ENCODE measurements at places on chromosomes 3 and 15.

DNA sequence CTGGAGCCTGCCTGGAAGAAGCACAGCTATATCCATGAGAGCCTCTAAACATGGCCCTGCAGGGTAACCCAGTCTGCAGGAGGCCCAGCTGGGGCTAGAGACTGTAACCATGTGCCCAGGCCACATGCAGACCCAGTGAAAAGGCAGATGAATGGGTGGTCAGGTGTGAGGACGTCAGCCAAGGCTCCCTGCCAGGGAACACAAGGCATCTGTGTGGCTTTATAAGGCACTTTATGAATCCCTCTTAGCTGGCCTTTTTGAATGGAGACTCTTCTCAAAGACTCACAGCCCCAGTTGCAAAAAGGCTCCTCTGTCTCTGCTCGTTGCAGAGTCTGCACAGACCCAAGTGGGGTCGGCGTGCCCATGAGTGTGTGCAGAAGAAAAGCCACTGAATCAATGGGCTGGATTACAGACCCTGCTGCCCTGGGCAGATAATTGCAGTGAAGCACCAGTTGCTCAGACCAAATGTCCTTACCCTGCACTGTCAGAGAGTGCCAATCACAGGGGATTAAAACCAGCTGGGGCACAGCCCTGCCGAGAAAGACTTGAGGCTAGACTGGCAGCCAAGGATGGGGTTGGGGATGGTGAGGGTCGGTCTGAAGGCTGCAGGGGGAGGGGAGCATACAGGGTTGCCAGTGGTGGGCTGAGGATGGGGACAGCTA lies 154.2 kb downstream of the RAB11A start:
- no peak for DNase-seq

GRCh38 chr15:85406916-85407315 lies 26.5 kb downstream of the AKAP13 start:
- no peak for DNase-seq

- no peak for DNase-seq
These were observed 3.5 kb upstream of the MTFMT start for GRCh38 chr15:65032801-65033537.

DNA sequence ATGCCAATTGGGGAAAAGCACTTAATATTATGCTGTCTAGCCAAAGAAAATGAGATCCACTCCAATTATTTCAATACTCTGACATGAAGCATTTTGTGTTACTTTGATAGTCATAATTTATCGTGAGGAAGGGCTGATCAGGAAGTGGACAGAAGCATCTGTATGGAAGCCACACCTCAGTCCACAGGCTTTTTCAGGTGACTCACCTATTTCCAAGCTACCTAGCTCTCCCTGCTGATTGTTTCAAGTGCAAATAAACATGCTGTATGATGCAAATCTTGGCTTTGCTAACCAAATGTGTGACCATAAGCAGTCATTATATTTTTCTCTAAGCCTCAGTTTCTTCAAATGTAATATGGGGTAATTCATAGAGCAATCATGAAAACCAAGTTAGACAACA lies 30.8 kb upstream of the CPB1 start:
- DNase-seq: no peak

DNA sequence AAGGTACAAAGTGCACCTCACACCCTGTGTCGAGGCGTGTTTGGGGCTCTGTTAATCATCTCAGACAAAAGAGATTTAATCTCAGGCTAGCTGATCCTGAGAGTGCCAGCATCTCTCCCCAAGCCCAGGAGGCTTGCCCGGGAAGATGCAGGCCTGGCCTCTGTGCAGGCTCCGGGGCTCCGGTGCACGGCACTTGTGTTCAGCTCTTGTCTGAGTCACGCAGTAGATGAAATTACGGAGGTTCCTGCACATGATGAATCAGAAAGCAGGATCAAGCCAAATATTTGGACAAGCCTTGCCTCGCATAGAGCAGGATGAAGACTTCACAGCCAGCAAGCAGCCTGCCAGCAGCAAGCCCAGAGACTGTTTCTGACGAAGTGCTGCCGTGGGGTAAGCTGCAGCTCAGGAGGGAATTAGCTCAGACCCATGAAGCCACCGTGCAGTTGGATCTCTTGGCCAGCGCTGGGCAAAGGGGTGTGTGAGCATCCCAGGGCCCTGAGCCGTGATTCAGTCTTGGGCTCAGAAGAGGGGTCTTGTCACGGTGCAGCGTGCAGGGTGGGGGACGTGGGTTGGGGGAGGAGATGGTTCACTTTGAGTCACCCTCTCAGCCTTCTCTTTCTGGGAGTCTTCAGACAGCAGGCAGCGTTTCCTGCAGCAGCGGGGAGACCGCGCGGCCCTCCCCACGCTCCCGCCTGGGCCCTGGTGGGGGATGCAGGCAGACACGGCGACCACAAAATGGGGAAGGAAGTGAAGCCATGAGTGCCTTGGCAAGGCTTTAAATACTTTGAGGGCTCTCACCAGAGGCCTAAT lies 89.2 kb upstream of the MEF2A start:
- no peak for DNase-seq

Measured in activated CD4-positive, CD25-positive, alpha-beta regulatory T cell treated with anti-CD3 and anti-CD28 coated beads, Interleukin-2, amount 50 U/mL, for 72 hours (primary cell).